Ascending aorta (tissue), 2 donors: ENCODE measurements at places on chromosomes 11 and 22. TPM values are rescaled to one million over a fixed set of nuclear protein-coding genes. Genes with fewer than 3 reads are reported as not detected.

Gene CELSR1
- total RNA-seq: 10.5 TPM

- no peak for DNase-seq
These were observed 130.5 kb downstream of the MED15 start for GRCh38 chr22:20637750-20638506.

Gene TRIM6
- 0.64 TPM for total RNA-seq

GRCh38 chr11:113540416-113541330 is 65.5 kb upstream of the DRD2 start:
- DNase-seq: no peak

GRCh38 chr11:94583866-94584500 is 16.8 kb downstream of the PIWIL4 start:
- DNase-seq: no peak

GRCh38 chr11:1050581-1051355 is 14.2 kb upstream of the MUC6 start:
- DNase-seq: no peak

DNA sequence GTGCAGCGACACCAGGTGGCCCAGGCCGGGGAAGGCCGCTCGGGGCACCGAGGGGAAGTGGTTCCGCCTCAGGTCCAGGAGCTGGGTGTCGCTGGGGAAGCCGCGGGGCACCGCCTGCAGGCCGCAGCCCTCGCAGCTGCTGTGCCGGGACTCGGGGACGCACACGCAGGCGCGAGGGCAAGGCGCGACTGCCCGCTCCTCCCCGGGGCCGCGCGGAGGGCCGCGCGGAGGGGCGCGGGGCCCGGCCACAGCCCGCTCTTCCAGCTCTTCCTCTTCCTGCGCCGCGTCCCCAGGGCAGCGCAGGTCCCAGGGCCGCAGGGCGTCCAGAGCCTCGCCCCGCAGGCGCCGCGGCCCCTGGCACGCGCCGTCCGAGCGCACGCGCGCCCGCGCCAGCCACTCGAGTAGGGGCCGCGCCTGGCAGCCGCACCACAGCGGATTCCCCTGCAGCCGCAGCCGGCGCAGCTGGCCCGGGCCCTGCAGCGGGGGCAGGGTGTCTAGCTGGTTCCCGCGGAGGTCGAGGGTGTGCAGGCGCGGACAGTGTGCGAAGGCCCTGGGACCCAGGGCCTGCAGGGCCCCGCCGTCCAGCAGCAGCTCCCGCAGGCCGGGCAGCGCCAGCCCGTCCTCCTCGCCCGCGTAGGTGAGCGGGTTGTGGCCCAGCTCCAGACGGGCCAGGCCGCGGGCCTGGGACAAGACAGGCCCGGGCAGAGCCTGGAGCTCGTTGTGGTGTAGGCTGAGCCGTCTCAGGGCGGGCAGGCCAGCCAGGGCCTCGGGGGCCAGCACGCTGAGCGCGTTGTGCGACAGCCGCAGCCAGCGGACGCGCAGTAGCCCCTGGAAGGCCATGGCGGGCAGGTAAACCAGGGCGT is 2.8 kb downstream of the CHADL start:
- DNase-seq: peak; percentile 23

GRCh38 chr11:107821199-107821927 is 37.2 kb downstream of the SLC35F2 start:
- no peak for DNase-seq

Gene PDGFD
- total RNA-seq: 50.6 TPM

DNA sequence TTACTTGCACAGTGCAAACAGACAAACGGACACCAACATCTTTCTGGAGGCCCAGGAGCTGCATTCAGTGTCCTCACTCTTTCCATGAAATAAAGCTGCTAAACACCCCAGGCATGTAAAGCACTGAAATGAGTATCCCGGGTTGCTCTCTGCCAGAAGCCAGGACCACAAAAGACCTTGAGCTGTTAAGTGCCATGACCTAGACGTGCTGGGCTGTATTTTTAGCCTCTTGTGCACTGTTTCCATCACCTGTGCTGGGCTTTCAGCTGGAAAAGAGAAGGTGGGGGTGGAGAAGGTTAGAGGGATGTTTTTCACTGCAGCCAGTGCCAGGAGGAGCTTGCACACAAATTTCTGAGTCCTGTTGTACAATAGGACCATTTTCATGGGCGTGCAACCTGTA is 3.4 kb upstream of the KREMEN1 start:
- DNase-seq: no peak

GRCh38 chr11:65898656-65899355 is 1.4 kb downstream of the FOSL1 start:
- no peak for DNase-seq

Gene P4HA3
- total RNA-seq: 2.1 TPM

DNA sequence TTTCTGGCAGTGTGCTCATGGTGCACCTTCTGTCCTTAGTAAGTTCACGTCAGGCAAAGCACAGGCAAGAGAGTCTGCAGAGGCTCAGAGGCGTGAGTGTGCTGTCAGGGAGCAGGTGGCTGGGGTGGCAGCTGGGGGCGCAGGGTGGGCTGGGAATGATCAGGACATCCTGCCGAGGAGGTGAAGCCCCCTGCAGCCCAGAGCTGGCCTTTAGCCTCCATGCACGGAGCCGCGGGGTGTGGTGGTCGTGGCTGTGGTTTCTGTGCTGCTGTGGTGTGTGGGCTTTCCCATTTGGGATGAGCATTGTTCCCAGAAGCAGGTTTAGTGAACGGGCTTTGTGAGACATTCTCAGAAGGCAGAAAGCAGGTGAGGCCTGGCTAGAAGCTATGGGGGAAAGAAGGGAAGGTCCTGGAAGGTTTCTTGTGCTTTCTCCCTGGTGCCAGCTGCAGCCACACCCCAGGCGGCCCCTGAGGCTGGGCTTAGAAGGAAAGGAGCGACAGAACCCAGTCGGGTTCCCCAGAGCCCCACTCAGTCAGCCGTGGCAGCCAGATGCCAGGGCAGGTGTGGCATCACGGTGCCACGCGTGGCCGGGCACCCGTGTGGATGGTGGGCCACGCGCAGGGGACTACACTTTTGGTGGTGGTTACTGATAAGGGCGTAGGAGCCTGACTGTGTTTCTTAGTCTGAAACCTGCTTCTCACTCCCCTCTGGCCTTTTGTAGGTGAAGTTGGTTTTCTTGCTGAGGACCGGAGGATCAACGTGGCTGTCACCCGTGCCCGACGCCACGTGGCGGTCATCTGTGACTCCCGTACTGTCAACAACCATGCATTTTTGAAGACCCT is 32.0 kb downstream of the IGHMBP2 start:
- DNase-seq: no peak

DNA sequence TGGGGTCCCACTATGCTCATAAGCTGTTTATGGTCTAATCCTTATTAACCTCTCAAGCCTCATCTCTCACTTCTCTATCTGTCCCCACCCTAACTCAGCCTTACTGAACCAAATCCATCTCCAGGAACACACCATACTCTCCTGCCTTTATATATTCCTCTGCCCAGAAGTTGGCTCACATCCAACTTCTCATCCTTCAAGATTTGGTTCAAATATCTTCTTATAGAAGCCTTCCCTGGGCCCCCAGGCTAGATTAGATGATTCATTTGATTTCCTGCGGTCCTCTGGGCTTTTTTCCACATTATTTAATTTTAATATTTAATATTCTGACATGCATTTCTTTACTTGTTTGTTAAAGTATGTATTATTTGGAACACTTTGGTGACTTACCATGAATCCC is 23.2 kb downstream of the MEI1 start:
- DNase-seq: no peak

Gene JAML
- total RNA-seq: not detected

Gene TCN1
- not detected for total RNA-seq

Gene GAL3ST1
- total RNA-seq: not detected

GRCh38 chr22:39580006-39580441 is 9.5 kb downstream of the CACNA1I start:
- no peak for DNase-seq

Gene OR10D3
- not detected for total RNA-seq

DNA sequence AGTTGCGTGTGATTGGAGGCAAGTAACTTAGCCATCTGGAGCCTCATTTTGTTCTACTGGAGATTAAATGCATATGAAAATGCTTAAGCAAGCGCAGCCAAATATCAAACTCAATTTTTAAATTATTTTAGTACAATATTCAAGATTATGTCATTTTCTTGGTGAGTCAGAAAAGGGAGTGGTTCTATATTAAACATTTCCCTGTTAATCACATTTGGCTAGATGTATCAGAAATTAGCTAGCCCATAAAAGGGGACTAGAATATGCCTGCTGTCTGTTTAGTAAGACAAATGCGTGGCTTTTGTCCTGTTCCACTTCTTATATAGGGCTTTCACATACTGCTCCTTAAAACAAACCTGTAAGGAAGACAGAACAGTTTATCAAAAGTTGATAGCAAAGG is 35.0 kb upstream of the BMAL1 start:
- no peak for DNase-seq

DNA sequence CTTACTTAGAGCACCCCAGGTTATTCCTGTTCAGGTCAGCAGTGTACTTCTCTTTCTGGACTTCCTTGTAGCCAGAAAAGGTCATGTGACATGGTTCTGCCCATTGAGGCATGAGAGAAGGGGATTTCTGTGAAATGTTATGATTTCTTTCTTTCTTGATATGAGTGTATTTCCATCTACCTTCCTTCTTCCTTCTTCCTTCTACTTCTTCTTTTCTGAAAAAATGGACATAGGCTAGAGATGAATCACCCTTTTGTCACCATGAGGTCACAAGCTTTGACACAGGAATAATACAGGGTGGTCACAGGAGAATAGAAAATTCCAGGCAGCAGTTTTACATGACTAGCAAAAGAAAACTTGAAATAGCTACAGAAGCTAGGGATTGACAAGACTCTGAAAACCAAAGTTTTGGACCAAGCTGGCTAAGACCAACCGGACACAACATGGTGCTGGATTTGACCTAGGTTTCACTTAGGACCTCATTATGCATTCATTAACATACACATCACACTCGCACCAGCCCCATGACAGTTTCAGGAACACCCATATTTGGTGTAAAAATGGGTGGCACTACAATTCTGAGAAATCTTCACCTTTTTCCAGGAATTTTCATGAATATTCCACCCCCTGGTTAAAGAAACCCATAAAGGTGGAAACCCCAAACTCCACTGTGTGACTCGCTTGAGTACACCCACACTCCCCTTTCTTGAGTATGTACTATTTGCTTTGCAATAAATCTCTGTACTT is 21.2 kb upstream of the MAP6 start:
- no peak for DNase-seq

Gene LAYN
- 27.2 TPM for total RNA-seq

Gene SLC17A6
- total RNA-seq: not detected

Gene ALDH3B1
- 42.8 TPM for total RNA-seq

DNA sequence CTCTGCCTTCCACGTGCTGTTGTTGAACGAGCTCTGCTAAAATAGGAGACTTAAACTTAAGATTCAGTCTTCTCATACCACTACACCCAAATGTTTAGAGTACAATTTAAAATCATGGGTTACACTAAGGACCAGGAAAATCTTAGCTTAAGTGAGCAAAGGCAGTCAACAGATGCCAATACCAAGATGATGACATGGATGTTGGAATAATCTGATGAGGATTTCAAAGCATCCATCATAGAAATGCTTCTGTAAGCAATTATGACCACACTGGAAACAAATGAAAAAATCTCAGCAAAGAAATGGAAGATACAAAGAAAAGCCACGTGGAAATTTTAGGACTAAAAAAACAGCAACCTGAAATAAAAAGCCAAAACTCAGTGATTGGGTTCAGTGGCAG is 109.8 kb downstream of the ATXN10 start:
- DNase-seq: no peak

GRCh38 chr11:35605706-35606105 is 12.6 kb upstream of the FJX1 start:
- DNase-seq: no peak

Gene OPCML
- not detected for total RNA-seq

GRCh38 chr22:33492210-33492651 is 428.0 kb downstream of the LARGE1 start:
- no peak for DNase-seq

Gene MN1
- total RNA-seq: 23.0 TPM

GRCh38 chr11:61075891-61076290 is 26.4 kb upstream of the CD5 start:
- DNase-seq: no peak

GRCh38 chr22:20173772-20174171 is 22.9 kb upstream of the CCDC188 start:
- no peak for DNase-seq
